ENCODE measurements at places on chromosomes 2 and 18.

DNA sequence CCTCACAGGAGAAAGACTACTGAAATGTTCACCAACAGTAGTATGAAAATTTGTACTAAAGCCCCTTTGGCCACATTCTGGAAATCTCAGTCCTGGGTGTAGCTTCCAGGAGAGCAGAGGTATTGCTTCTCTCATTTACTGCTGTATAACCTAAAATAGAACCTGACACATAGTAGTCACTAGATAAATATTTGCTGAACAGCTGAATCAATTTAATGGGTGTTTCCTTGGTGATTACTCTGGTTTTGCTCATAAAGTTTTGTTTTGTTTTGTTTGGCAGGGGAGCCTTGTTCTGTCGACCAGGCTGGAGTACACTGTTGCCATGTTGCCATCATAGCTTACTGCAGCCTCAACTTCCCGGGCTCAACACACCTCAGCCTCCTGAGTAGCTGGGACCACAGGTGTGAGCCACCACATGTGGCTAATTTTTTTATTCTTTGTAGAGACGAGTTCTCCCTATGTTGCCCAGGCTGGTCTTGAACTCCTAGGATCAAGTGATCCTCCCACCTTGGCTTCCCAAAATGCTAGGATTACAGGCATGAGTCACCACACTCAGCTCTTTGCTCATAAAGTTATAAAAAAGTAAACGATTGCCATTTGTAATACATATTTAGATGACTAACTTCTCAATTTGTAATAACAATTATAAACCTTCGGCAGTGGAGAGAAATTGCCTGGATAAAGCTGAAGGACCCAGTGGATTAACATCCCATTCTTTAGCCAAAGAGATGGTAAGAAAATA is 11.5 kb upstream of the PARD3B start:
- no peak for DNase-seq

- DNase-seq = no peak
These were observed 107.9 kb upstream of the IL1R2 start for GRCh38 chr2:101883860-101884259.

DNA sequence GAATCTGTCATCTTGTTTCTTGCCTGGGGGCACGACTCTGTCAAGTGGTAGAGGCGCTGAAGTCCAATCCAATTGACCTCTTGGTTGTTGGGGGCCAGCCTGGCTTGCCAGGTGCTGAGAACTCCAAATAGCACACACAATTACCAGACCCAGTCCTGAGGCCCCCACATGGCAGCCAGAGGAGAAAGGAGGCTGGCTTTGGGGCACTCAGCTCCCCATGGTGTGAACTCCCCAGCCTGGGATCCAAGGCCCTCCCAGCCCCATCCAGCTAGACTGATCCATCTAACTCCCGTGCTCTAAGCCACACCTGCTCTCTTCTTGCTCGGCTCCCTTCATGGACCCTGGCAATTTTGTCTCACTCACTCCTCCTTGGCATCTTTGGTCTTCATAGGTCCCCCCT is 170.0 kb downstream of the CELF4 start:
- DNase-seq = no peak

- DNase-seq = no peak
These were observed 25.7 kb upstream of the PLA2R1 start for GRCh38 chr2:160087854-160088745.

DNA sequence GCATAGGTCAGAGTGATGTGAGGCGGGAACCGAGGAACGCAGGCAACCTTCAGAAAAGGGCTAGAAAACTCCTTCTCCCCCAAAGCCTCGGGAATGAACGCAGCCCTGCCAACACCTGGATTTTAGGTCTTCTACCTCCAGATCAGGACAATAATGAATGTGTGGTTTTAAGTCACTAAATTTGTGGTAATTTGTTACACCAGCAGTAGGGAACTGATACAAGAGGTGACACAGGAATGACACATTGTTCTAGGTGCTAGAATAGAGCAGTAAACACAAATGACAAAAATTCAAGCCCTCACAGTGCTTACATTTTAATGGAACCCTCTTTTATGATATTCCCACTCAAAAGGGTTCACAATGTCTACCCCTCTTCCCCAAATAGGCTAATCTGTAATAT is 39.2 kb upstream of the EML4 start:
- no peak for DNase-seq

- peak; percentile 54 for DNase-seq
These were observed 284.5 kb downstream of the PRKCE start for GRCh38 chr2:45935791-45936622.

GRCh38 chr2:159017837-159018236 is 49.4 kb downstream of the TANC1 start:
- no peak for DNase-seq

DNA sequence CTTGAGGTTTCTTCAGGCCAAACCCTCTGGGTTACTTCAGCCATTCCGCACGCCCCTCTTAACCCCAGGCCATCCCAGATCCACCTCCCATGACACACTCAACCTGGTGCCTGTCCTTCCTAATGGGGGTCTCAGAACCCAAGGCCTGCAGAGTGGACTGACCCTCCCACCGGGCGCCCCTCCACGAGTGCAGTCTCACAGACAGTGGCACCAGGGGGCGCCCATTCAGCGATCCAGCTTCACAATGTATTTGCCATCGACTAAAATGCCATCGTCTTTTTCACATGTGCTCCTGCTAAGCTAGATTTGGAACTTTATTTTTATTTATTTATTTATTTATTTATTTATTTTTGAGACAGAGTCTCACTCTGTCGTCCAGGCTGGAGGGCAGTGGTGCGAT is 38.5 kb downstream of the INPP5D start:
- peak; percentile 47 for DNase-seq

DNA sequence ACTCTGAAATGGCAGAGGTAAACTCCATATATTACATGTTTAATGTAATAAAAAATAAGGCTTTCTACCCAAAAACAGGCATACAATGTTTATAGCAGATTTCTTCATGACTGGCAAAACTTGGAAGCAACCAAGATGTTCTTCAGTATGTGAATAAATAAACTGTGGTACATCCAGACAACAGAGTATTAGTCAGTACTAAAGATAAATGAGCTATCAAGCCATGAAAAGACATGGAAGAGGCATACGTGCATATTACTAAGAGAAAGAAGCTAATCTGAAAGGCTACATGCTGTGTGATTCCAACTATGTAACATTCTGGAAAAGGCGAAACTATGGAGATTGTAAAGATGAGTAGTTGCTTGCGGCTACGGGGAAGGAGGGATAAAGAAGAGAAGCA is 97.4 kb downstream of the OSR1 start:
- DNase-seq = no peak
